Pons (tissue), 1 donor: ENCODE measurements at places on chromosomes 2 and 18.

DNA sequence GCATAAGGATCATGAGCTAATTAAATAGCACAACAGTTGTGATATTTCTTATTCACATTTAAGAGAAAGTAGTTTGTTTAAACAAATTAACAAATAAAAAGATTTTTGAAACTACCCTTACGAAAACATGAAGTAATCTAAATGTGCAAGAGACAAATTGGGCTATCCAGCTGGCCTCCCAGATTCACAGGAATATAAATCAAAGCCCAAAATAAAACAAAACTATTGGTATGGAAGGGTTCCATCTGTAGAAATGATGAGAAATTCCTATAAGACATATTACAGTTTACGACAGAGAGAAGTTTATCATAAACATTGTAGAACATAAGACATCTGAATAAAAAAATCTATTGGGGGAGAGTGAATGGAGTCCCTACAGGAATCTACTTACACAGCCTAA lies 1125.1 kb downstream of the TDRD15 start:
- no peak for DNase-seq

- no peak for DNase-seq
Measured at GRCh38 chr2:23516520-23517256, 131.7 kb downstream of the KLHL29 start.

DNA sequence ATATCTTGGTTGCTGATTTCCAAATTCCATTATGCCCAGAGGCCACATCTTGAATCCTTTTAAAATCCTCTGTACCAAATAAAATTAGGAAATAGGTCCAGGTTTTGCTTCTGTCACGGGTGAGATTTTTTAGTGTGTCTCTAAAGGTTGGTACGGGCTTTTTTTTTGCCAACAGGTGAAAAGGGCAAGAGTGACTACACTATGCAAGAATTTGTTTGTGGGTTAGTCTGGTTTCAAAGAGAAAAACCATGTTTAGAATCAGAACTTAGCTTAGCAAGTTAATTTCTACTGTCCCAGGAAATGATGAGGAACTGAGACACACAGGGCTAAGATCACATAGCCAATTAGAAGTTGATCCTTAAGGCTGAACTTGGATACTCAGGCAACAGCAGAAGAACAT lies 41.7 kb downstream of the POLR1A start:
- no peak for DNase-seq

GRCh38 chr2:218822622-218823021 lies 9.0 kb downstream of the PRKAG3 start:
- DNase-seq, result no peak

DNA sequence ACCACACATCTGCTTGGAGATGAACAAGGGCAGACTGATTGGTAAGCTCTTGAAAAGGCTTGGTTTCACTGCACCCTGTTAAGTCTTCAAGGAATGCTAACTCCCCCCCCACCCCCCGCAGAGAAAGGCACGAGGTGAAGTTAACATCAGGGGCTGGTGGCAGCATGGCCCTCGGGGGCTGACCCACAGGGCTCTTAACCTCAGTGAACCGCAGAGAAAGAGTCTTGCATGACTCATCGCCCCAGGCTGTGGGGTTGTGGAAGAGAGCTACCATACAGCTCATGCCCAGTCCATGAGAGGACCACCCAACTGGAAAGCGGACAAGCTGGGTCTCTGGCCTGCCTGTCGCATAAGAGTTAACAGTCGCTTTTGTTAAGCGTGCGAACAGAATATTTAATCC lies 10.6 kb upstream of the CEP68 start:
- no peak for DNase-seq

- DNase-seq, result no peak
Measured at GRCh38 chr2:201608021-201608420, 35.3 kb downstream of the TMEM237 start.

- DNase-seq, result peak; percentile 17
Measured at GRCh38 chr2:188378371-188378950, 86.8 kb downstream of the GULP1 start.

- DNase-seq, result no peak
Measured at GRCh38 chr18:23578891-23579653, 7.2 kb downstream of the NPC1 start.

GRCh38 chr2:30491225-30491624 lies 44.2 kb downstream of the LCLAT1 start:
- DNase-seq, result no peak

DNA sequence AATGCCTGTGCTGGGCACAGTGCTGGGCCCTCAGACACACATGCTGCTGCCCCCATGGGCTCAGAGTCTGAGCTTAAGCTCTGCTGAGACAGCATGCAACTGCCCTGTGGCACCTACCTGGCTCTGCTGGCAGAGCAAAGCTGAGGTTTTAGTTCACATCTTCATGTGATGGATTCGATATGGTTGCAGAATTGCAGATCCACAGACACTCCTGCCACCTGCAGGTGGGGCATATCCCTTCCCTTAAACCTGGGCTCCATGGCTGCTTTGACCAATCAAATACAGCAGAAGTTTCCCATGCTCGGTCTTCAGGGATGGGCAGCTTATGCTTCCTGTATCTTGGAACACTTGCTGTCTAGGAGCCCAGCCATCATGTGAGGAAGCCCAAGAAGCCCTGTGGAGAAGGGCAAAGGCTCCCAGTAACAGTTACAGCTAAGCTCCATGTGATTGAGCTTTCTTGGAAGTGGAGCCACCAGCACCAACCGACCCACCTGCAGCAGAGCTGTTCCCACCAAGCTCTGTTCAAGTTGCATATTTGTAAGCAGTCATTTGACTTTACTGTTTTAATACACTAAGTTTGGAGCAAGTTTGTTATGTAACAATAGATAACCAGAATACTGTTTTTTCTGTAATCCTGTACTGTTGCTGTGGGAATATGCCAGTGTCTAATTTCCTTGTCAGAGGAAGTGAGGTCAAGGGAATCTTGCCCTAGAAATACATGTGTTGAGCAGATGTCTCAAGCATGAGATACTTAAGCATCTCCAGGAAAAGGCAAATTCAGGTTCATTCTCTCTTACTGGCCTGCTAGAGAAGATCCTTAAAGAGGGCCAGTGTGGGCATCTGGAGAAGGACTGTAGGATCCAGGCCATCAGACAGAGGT lies 79.3 kb downstream of the SH3RF3 start:
- no peak for DNase-seq

DNA sequence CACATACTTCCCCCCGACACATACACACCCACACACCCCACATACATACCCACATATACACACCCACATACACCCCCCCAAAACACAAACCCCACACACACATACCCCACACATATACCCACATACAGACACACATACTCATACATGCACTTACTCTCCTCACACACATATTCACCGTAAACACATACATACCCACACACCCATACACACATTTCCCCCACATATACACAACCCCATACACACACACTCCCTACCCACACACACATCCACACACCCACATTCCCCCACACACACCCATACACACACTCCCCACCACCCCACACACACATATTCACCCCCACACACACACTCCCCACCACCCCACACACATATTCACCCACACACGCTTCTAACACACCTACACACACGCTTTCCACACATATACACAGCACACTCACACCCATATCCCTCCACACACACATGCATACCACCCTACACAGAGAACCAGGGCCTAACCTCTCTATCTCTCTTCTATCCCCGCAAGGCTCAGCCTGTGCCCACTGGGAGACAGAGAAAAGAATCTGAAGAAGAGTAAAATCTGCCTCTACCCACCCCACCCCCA lies 182.4 kb upstream of the ETAA1 start:
- DNase-seq, result no peak

DNA sequence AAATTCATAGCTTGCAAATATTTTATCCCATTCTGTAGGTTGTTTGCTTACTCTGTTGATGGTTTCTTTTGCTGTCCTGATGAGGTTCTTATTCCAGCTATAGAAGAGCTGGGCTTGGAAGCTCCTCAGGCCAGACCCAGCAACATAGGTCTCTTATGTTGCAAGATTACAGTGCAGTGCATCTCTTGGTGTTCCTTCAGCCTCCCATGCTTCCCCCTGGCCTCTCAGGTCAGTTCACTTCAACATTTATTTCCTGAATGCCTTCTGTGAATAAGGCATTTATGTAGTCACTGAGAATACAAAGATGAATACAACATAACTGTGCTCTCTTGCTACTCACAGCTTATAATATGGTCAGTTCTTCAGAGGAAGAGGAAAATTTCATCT lies 179.0 kb upstream of the SLC39A10 start:
- no peak for DNase-seq

DNA sequence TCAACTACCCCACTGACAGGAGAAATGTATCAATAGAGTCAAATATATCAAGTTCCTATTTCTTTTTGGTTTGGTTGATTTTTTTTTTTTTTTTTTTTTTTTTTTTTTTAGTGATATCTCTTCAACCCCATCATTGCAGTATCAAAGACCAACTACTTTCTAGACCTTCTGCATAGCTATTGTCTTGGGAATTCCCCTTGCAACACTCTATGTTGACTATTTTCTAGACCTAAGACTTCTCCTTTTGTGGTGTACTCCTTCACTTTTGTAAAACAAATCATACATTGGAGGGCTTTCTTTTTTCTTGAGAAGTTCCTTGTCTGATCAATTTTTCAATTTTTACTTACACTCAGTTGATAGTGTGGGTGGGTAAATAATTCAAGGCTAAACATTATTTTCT lies 46.5 kb upstream of the NR4A2 start:
- DNase-seq, result no peak

DNA sequence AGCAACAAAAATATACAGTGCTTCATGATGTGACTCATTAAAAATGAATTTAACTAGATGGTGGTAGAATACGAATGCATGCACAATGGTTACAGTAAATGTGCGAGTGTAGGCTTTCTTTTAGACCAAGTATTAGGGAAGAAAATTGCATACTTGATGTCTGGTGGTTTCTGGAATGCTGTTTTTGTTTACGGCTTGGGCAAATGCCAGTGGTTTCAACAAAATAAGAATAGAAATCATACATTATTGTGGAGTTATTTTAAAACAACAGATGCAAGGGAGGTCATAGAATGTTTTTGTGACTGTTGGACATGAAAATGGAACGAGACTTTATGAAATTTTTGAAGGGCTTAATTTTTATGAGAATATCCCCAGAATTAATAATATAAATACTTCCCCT lies 580.9 kb downstream of the PLCL1 start:
- DNase-seq, result no peak

- DNase-seq, result peak; percentile 20
Measured at GRCh38 chr2:173307293-173307692, 47.4 kb upstream of the CDCA7 start.

GRCh38 chr2:6934345-6934744 lies 17.1 kb downstream of the RNF144A start:
- DNase-seq, result no peak

DNA sequence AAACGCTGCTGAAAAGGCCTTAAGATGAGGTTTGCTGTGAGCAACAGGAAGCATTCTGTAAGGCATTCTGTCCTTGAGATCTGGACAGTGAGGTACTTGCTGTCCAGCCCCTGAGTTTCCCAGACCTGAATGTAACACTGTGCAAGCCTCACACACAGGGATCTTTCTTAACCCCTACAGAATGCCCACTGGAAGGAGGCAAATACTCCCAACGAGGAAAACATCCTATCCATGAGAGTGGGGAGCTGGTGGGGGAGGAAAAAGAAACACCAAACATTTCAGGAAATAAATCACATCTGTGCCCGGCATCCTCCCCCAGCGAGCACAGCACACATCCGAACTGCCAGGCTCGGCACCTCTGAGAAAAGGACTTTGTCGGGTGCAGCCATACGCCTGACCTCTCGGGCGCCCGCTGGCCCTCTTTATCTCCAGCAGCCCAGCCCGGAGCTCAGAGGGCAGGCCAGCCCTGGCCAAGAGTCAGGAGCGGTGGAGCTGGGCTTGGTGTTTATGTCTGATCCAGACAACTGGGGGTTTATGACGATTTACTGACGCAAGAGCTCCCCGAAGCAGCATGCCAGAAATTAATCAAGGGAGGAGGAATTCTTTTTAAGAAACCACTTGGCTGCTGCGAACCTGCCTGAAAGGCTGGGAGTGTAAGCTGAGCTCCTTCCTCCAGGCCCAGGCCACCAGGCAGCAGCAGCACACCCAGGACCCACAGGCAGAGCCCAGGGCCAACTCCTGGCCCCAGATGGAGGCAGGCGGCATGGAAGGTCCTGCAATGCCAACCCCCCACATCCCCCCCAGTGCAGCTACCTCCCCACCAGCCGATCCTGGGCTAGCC lies 72.2 kb downstream of the HDAC4 start:
- DNase-seq, result no peak

GRCh38 chr2:224016963-224017362 lies 22.1 kb downstream of the SERPINE2 start:
- no peak for DNase-seq

DNA sequence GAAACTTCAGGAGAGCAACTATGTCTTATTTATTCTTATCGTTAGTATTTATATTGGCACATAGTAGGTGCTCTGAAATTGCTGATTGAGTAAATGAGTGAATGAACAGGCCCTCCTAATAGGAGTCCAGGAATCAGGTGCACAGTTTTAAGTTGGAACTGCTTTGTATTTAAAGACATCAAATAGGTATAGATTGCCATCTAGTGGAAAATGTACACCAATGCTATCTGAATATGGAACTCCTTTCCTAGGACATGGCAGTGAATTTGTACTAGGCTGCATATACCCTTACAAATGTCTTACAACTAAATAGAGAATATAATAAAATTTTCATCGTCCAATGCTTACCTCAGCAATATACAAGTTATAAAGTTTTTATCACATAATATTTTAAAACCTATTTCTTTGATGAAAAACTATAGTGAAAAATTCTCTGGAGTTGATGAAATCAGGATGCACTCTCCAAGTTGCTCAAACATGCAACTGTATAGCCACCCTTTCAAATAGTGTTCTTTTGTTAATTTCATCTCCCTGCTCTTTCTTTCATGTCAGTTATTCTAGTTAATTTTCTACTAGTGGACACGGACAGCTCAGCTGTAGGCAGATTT lies 318.9 kb upstream of the SYT4 start:
- DNase-seq, result peak; percentile 70

DNA sequence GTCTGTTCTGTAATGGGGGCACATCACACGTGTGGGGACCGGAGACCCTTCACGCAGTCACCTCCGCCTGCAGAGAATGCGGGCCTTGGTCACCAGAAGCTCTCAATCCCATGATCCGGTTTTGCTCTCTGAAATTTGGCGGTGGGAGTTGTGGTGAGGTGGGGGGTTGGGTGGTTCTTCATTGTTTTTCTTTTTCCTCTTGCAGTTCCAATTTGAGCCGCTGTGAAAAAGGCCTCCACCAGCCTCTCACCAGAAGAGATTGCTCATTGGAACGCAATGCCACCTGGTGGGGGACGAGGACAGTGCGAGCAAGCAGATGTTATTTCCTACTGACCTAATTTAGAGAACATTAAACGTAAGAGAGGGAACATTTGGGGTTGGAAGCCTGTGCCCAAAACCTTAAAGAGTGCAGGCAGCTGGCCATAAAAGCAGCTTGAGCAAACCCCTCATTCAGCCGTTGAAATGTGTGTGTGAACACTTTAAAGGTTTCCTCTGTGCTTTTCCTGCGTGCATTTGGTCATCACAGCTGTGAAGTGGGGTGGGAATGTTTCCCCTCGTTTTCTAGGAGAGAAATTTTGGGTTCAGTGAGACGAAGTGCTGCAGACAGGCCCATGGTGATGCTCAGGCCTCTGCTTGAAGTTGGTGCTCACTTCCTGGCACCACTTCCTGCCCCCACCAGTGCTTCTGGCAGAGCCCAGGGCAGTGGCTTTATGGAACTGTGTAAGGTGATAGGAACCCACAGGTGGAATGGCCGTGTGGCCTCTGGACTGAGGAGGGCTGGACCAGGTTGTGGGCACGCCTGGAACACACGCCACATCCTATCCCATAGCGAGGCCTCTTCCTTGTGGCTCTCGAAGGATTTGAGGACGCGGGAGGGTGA lies 61.7 kb downstream of the ZCCHC2 start:
- peak; percentile 92 for DNase-seq
